ENCODE measurements at places on chromosomes 5 and 9.

- DNase-seq: no peak
Measured at GRCh38 chr5:78819166-78819565, 165.9 kb downstream of the ARSB start.

DNA sequence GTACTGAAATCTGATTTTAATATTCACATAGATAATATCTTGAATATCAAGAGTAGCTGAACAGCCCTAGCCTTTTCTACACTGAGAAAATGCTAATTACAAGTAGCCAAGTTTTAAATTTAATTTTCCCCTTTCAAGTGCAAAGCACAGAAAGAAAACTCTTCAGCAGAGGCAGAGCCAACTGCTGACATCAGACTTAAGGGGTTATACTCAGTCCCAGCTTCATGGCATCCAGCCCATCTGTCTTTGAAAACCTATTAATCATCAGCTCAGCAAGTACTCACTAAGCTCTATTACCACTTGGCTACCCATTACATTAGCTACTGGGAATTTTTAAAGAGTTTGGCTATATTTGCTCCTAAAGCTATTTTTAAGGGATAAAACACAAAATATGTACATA, 220.5 kb downstream of the SLC12A2 start:
- DNase-seq: no peak

DNA sequence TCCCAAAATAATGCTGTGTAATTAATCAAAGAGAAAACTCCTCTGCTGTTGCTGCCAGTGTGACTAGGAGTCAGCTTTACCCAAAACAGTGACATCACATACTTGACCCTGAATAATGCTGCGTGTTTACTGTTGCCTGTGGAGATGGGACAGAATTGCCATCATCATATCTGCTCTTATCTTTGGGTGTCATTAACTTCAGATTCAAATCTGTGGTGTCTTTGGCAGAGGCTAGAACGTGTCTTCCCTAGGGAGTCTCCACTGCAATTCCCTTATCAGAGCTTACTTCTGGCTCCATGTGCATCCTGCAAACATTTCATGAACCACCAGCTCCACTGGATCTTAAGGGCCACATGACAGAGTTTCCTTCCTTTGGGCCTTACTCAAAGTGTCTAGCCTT, 88.9 kb upstream of the MRPS30 start:
- DNase-seq: no peak

- DNase-seq: no peak
Measured at GRCh38 chr5:5795074-5795771, 372.7 kb downstream of the ICE1 start.

GRCh38 chr9:100554935-100555401, 22.9 kb upstream of the CAVIN4 start:
- no peak for DNase-seq
